ENCODE measurements at places on chromosomes 5 and 9. TPM values are rescaled to one million over a fixed set of nuclear protein-coding genes. Genes with fewer than 3 reads are reported as not detected.

LCN6 gene
- polyA plus RNA-seq: 101 TPM

TMEM232 gene
- polyA plus RNA-seq: 0.30 TPM

CDH6 gene
- polyA plus RNA-seq: 0.83 TPM

DNA sequence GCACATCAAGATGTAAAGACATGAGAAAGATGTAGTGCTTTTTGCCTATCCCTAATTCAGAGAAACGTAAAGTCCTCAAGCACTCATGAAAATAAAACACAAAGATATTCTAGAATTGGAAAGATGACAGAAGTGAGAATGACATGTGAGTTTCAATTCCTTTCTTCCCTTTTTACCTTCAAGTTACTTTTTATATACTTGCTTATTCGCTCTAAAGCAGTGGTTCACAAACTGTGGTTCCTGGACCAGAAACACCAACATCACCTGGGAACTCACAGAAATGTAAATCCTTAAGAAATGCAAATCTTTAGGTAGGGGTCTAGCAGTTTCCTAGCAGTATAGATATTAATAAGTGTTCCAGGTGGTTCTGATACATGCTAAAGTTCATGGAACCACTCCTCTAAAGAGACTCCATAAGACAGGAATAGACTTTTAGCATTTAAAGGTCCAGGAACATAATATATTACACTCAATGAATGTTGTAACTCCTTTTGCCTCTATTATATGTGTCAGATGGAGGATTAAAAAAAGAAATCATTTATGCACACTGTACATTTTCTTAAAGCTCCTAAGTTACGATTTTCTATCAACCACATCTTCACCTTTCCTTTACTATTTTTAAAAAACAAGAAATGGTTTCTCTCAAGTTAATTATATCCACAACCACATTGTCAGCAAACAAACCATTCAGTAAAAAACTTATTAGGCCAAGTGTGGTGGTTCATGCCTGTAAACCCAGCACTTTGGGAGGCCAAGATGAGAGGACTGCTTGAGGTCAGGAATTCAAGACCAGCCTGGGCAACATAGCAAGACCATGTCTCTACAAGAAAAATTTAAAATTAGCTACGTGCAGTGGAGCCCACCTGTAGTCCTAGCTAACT, 39.9 kb downstream of the ERP44 start:
- peaks cover 35% of the 10 kb centered on the region for H3K36me3 ChIP-seq
- H3K4me1 ChIP-seq: peaks cover 10% of the 10 kb centered on the region
- no peaks in the 10 kb centered on the region for H3K27me3 ChIP-seq
- no peak overlapping the region for H3K4me3 ChIP-seq

DNA sequence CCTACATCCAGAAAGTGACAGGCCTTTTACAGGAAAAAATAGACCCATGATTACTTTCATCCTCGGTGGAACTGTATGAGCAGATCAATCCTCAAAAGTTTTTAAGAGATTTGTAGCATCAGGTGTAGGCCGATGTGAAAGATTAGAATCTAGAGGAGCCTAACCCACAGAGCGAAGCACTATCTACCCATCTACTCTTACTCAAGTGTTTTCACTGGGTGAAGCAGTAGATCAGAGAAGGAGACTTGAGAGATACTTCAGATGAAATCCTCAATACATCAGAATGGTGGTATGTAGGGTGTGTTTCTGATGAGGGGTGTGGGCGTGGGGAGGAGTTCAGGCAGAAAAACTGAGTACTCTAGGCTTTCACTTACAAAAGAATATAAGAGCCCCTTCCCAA, 192.8 kb downstream of the FER start:
- no peak overlapping the region for H3K27ac ChIP-seq
- H3K27me3 ChIP-seq: no peaks in the 10 kb centered on the region
- H3K36me3 ChIP-seq: no peaks in the 10 kb centered on the region
- no peak for DNase-seq
- H3K4me3 ChIP-seq: no peak overlapping the region

DNA sequence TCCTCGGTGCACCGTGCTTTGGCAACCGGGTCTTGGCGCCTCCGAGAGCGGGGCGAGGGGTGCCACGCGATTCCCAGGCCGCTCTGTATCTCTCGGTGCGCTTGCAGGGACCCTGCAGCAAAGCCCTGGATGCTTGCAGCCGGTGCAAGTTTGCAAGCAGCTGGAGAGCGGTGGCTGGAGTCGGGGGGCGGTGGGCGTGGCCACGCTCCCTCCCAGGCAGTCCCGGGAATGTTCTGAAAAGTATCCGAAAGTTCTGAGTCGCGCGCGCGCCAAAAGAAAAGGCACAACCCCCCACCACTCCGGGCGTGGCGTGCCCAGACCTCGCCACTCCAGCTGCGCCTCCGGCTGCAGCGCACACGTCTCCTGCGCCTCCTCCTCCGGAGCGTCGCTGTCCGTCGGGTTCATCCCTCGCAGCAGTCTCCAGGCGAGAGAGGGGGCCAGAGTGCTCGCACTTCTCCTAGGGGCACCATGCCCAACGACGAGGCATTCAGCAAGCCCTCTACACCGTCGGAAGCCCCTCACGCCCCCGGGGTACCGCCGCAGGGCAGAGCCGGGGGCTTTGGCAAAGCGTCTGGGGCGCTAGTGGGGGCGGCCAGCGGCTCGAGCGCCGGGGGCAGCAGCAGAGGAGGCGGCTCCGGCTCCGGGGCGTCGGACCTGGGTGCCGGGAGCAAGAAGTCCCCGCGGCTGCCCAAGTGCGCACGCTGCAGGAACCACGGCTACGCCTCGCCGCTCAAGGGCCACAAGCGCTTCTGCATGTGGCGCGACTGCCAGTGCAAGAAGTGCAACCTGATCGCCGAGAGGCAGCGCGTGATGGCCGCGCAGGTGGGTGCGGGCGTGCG, at the start of gene DMRT1:
Gene DMRT1, plus strand, starts transcription at position 327 of the 839 bp plus-strand sequence. Its CDS starts 142 bp downstream, at position 469.
- H3K27ac ChIP-seq: no peak within 1 kb of the TSS
- H3K36me3 ChIP-seq: no peaks in the 10 kb centered on the region
- no peak within 1 kb of the TSS for H3K4me3 ChIP-seq
- H3K27me3 ChIP-seq: peaks cover 81% of the 10 kb centered on the region
- peaks cover 21% of the 10 kb centered on the region for H3K4me1 ChIP-seq

- H3K4me3 ChIP-seq: no peak overlapping the region
- no peaks in the 10 kb centered on the region for H3K36me3 ChIP-seq
- peak; percentile 45 for DNase-seq
- H3K27me3 ChIP-seq: no peaks in the 10 kb centered on the region
Observed at GRCh38 chr9:120735415-120736126, 21.3 kb upstream of the MEGF9 start.

GRCh38 chr9:130868230-130868629, 28.4 kb downstream of the QRFP start:
- H3K36me3 ChIP-seq: peaks cover 49% of the 10 kb centered on the region
- no peaks in the 10 kb centered on the region for H3K27me3 ChIP-seq
- no peak overlapping the region for H3K4me3 ChIP-seq
- no peak overlapping the region for H3K27ac ChIP-seq
- H3K4me1 ChIP-seq: peaks cover 21% of the 10 kb centered on the region
- no peak for DNase-seq

- peak overlapping the region; percentile 12 for H3K4me3 ChIP-seq
- no peaks in the 10 kb centered on the region for H3K27me3 ChIP-seq
- no peaks in the 10 kb centered on the region for H3K4me1 ChIP-seq
- no peak for DNase-seq
- no peaks in the 10 kb centered on the region for H3K36me3 ChIP-seq
Observed at GRCh38 chr5:74648835-74649293, 8.3 kb upstream of the ENC1 start.

GRCh38 chr5:137179203-137179602, 319.9 kb downstream of the SPOCK1 start:
- H3K4me1 ChIP-seq: no peaks in the 10 kb centered on the region
- no peak overlapping the region for H3K27ac ChIP-seq
- no peak overlapping the region for H3K4me3 ChIP-seq

GRCh38 chr5:146041180-146041789, 64.1 kb downstream of the PLAC8L1 start:
- peaks cover 4% of the 10 kb centered on the region for H3K4me1 ChIP-seq
- H3K36me3 ChIP-seq: no peaks in the 10 kb centered on the region
- H3K4me3 ChIP-seq: no peak overlapping the region
- peak overlapping the region; percentile 31 for H3K27ac ChIP-seq
- DNase-seq: no peak
- H3K27me3 ChIP-seq: no peaks in the 10 kb centered on the region

DNA sequence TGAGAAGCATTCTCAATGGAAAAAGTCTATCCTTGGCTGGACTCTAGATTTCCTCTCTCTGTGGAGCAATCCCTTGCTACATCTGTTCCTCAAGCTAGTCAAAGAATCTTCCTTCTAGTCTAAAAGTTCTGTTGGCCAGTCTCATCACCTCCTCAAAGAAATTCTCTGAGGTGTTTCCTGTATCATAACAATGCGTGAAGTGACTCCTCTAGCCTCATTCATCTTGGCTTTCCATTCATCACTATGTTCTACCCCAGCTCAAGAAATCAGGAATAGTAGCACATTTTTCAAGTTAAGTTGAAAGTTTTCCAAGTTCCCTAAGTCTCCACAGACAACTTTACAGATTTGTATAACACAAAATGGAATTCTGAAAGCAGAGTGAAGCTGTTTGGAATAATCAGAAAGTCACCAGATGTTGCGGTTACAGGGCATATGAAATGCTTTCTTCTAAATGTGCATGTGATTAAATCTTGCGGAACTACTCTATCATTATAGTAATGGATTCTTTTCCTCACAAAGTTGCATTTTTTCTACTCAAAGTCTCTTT, 176.6 kb upstream of the FREM1 start:
- H3K36me3 ChIP-seq: no peaks in the 10 kb centered on the region
- H3K4me3 ChIP-seq: no peak overlapping the region
- no peak for DNase-seq
- H3K27ac ChIP-seq: peak overlapping the region; percentile 38

GRCh38 chr5:159202151-159202550, 7.2 kb downstream of the RNF145 start:
- no peak overlapping the region for H3K27ac ChIP-seq
- peaks cover 30% of the 10 kb centered on the region for H3K36me3 ChIP-seq
- H3K27me3 ChIP-seq: no peaks in the 10 kb centered on the region
- peaks cover 19% of the 10 kb centered on the region for H3K4me1 ChIP-seq
- no peak overlapping the region for H3K4me3 ChIP-seq

GRCh38 chr5:135944967-135945560, 9.7 kb downstream of the LECT2 start:
- peak; percentile 31 for DNase-seq
- no peaks in the 10 kb centered on the region for H3K36me3 ChIP-seq
- H3K4me3 ChIP-seq: no peak overlapping the region
- H3K4me1 ChIP-seq: no peaks in the 10 kb centered on the region

DNA sequence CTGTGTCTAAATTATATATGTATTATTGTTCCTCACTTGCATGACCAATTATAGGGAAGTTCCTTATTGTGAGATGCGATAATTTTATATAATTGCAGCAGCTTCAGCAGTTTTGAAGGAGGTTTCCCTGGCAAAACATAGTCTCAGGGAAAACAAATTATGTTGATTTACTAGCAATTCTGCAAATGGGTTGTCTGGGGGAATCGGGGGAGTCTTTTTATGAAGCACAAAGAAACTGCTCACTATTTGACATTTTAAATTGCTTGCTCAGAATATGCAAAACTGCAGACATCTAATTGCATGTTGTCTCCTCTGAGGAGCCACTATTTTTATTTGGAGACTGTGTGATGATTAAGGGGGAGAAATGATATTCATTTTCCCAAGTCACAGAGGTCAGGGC, 361.6 kb downstream of the YTHDC2 start:
- no peaks in the 10 kb centered on the region for H3K27me3 ChIP-seq
- no peaks in the 10 kb centered on the region for H3K36me3 ChIP-seq
- no peak for DNase-seq
- H3K4me3 ChIP-seq: no peak overlapping the region
- H3K4me1 ChIP-seq: no peaks in the 10 kb centered on the region

DNA sequence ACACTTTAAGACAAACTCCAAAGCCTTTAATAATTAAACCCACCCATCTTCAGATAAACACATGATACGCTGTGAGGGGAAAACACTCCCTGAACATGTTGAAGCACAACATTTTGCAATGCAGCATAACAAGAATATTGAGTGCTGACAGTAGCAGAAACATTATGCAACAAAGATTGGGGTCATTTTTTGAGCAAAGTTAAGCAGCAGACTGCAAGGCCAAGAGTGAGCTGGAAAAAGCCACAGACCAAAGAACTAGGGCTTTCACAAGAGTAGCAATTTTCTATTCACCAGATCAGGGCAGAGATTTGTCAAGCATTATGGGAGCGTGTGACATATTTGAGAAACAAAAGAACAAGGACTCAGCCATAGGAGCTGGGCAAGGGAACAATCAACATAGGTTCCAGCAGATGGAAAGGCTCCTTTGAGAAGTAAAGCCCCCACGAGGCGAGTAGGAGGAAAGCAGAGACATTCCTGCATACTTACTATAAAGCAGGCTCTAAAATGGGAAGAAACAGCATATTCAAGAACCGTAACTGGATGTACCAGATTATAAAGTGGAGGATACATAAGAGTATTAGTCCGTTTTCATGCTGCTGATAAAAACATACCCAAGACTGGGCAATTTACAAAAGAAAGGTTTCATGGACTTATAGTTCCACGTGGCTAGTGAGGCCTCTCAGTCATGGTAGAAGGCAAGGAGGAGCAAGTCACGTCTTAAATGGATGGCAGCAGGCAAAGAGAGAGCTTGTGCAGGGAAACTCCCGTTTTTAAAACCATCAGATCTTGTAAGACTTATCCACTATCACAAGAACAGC, 4.8 kb upstream of the TTC23L start:
- no peak for DNase-seq
- H3K27ac ChIP-seq: no peak overlapping the region
- peaks cover 7% of the 10 kb centered on the region for H3K4me1 ChIP-seq
- no peaks in the 10 kb centered on the region for H3K27me3 ChIP-seq
- no peaks in the 10 kb centered on the region for H3K36me3 ChIP-seq

GRCh38 chr9:109974918-109975276, 194.9 kb downstream of the PALM2AKAP2 start:
- H3K36me3 ChIP-seq: no peaks in the 10 kb centered on the region
- DNase-seq: no peak
- no peaks in the 10 kb centered on the region for H3K27me3 ChIP-seq
- H3K4me1 ChIP-seq: peaks cover 20% of the 10 kb centered on the region
- no peak overlapping the region for H3K4me3 ChIP-seq
- H3K27ac ChIP-seq: no peak overlapping the region

DNA sequence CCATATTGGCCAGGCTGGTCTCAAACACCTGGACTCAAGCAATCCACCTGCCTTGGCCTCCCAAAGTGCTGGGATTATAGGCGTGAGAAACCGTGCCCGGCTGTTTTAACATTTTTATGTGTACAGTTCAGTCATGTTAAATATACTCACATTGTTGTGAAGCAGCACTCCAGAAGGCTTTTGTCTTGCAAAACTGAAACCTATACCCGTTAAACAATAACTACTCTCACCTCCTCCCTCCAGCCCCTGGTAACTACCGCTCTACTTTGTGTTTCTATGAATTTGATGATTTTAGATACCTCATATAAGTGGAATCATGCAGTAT, 23.1 kb upstream of the SHB start:
- no peaks in the 10 kb centered on the region for H3K36me3 ChIP-seq
- no peak for DNase-seq
- peaks cover 8% of the 10 kb centered on the region for H3K4me1 ChIP-seq
- no peaks in the 10 kb centered on the region for H3K27me3 ChIP-seq

All from heart left ventricle (tissue), 16 donors.